Pons (tissue), 1 donor: ENCODE measurements at places on chromosomes 6 and 20.
A peak's percentile ranks its signal among the peaks of the same experiment; 100 is the strongest.

DNA sequence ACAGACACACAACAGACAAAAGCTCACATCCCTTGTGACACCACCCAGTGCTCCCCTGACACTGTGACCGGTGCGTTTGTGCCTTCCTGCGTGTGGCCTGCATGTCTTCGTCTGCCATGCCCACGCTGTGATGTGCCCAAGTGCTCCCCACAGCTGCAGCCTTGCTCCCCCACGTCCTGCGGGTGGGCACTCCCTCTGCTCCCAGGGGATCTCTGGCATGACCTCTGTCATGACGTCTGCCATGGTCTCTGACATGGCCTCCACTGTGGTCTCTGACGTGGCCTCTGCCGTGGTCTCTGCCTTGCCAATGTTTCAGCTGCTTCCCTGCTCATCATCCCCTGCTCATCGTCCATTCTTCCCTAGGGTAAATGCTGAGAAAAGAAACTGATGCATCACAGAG lies 200.9 kb downstream of the DLL1 start:
- DNase-seq = no peak

DNA sequence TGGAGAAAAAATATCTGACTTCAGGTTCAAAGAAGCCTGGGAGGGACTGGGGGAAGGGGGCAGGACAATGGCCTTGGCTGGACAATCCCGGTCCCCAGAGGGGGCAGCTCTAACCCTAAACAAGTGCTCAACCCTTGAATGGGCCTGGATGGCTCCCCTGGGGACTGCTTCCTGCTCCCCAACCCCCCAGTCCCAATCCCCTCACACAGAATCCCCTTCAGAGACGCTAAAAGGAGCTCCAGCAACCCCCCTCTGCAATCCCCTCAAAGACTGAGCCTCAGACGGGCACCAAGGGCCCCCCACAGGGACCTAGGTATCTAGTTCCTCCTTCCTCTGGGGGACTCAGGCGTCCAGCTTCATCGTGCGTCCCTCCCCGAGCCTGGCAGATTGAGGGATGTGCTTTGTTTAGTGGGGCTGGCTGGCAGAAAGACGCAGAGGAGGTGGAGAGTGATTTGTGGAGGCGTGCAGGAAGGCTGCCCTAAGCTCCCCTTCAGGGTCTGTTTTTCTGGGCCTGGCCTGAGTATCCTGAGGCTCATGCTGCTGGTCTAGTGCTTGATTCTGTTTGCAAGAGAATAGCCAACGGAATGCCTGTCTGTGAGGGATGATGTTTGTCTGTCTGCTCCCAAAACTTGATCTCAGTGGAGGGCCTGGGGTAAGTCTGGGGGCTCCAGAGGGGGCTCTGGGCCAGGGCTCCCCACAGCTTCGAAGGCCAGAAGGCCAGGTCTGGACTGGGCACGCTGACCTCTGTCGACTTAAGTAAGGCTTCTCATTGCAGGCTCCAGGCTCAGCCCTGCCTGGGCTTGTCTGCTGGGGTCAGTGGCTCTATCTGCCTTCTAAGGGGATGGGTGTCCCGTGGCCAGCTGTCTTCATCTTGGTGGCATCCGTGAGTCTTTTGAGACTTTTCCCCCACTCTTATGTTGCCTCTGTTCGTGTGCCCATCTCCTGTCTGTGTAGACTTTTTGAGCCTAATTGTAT lies 1.7 kb upstream of the POU5F1 start:
- no peak for DNase-seq

DNA sequence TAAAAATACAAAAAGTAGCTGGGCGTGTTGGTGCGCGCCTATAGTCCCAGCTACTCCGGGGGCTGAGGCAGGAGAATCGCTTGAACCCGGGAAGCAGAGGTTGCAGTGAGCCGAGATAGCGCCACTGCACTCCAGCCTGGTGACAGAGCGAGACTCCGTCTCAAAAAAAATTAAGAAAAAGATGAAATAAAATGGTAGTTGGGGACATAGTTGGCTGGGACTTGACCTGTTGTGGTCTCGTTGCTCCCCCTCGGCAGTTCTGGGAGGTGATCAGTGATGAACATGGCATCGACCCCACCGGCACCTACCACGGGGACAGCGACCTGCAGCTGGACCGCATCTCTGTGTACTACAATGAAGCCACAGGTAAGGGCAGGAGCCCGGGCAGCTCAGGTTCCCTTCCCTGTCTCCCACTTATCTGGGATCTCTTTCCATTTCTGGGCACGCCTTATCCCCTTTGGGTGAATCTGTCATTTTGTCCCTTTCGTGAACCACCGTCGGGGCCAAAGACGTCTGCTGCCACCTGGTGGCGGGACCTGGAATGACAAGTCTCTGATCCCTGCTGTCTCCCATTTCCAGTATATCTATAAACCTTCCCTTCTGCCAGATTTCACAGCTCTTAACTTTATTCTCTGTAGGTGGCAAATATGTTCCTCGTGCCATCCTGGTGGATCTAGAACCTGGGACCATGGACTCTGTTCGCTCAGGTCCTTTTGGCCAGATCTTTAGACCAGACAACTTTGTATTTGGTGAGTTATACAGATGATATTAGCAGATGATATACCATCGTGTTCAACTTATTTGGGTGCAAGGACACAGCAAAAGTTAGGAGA lies 2.3 kb downstream of the TUBB start:
- peak; percentile 80 for DNase-seq

DNA sequence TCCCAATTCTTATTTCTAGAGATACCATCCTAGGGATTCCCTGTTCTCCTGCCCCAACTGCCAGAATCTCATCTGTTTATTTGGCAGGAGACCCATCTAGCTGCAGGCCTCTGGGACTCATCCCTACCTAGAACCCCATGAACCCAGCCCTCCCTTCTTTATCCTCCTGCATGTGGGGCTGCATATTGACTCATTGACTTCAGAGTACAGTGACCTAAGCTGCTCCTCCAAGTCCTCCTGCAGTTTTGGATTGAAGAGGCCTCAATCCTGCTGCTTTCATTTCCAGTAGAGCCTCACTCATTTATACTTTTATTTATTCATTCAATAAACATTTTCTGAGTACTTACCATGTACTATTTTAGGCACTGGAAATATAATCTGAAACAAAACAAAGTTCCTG lies 11.6 kb downstream of the TMEM200A start:
- no peak for DNase-seq

DNA sequence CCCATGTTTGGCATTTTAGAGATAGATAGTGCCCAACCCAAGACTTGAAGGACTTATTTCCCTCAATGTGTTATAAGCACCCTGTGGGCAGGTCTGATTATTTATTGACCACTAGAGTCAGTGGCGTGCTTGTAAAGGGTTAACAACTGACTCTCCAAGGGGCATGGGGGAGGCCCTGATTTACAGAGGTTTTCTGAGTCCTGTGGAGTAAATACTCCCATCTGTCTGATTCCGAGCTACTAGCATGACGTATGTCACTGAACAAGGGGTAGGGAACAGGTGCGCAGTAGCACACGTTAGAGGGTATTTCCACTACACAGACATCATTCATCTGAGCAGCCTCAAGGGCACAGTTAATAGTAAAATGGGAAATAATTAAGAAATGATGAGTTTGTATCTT lies 17.4 kb upstream of the TRAM2 start:
- DNase-seq = no peak

DNA sequence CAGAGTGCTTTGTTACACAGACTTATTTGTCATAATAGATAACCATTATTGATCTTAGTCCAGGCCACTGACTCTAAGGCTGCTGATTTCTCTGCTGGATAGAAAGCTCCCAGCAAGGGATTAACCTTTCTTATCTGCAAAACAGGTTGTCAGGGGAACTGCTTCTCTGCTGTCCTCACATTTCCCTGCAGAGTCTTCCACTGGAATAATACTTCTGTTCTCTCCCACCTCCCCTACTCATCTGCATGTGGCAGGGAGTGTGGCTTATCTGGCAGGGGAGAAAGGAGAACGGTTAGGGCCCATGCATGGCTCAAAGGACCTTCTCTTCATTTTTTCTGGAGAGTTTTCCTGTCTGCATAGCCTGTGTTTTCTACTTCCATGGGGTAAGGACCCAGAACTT lies 86.2 kb downstream of the LAMP5 start:
- DNase-seq = no peak
